ENCODE measurements at places on chromosomes 6 and 20.
A peak's percentile ranks its signal among the peaks of the same experiment; 100 is the strongest.

GRCh38 chr6:24019393-24019792 lies 106.6 kb upstream of the NRSN1 start:
- no peak for DNase-seq

GRCh38 chr6:40550202-40551101 lies 36.7 kb downstream of the LRFN2 start:
- DNase-seq, result no peak

GRCh38 chr20:10074513-10074912 lies 39.7 kb downstream of the ANKEF1 start:
- peak; percentile 18 for DNase-seq

DNA sequence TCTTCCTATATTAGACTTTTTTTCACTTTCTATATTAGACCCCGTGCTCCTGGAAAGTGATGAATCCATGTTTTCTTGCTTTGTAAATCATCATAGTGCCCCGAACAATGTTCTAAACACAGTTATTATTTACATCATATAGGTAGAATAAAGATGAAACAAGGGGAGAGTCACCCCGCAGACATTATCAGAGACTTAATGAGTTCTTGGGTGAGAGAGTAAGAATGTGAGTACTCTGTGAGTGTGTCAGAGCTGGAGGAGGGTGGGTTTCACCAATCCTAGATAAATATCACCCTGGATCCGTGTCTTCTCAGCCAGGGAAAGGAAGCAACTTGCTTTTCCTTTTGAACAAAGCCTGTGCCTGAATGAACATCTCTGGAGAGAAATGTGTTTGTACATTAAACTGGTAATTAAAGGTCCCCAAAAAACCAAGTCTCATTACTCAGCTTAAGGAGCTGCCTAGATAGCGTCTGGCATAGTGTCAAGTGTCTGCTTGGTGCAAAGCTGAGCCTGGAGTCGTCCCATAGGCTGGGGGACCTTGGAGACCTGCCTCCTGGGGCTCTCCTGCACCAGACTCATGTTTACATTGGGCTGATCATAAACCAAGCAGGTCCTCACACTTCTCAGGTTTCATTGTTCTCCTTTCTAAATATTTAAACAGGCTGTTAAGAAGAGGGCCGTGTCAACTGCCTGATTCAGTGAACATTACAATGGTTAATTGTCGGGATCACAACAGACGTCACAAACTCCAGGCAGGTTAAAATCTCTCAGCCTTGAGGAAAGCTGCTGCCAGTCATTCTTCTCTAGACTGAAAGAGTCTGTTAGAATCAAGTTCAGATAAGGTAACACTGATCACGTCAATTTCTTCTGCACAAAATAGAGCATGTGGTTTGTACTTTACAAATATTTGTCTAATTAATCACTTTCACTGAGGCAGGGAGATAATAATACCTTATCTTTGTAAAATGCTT lies 179.7 kb upstream of the MYLIP start:
- DNase-seq, result no peak

- DNase-seq, result no peak
These were observed 18.1 kb upstream of the EPHA7 start for GRCh38 chr6:93437491-93437890.

DNA sequence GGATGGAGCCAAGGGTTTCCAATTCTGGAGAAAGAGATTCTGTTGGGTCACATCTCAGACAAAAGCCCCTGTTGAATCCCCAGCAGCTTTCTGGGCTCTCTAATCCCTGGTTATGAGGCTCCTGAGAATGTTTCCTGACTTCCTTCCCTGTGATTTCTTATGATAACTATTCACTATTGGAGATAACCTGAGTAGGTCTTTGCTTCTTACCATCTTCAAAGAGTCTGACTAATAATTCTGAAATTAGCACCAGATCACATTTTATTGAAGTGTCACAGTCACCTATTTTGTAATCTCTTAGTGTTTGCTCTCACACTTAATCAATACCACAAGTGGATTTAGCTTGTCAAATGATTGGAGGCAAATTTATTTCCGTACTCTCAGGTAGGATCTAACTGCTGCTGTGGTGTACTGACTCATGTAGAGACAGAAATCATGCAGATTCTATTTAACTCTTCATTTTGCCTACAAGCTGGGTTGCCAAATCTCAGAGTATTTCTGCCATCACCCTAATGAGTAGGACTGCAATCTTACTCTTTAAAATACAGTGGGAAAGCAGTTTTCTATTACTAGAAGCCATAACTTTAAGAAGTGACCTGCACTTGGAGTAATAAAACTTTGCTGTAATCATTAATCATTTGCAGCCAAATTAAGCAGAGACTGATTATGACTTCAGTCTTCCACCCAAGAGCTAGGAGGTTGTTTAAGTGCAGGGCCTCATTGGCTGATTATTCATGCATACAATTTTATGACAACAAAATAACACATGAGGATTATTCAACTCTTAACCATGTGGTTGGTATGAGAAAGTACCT lies 422.1 kb downstream of the EPM2A start:
- no peak for DNase-seq

DNA sequence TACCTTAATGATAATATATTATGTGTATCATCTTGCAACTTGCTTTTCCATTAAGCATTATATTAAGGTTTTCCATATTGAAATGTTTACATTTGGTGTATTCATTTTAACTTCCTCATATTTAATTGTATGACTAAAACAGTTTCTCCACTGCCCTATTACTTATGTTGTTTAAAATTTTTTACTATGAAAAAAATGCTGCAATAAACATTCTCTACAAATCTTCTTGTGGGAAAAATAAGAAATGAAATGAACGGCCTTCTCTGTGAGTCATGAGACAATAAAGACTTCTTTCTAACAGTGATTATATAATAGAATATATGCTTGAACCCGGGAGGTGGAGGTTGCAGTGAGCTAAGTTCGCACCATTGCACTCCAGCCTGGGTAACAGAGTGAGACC lies 25.5 kb downstream of the FASTKD5 start:
- no peak for DNase-seq

GRCh38 chr6:158595223-158595622 lies 35.3 kb downstream of the TMEM181 start:
- DNase-seq, result no peak

DNA sequence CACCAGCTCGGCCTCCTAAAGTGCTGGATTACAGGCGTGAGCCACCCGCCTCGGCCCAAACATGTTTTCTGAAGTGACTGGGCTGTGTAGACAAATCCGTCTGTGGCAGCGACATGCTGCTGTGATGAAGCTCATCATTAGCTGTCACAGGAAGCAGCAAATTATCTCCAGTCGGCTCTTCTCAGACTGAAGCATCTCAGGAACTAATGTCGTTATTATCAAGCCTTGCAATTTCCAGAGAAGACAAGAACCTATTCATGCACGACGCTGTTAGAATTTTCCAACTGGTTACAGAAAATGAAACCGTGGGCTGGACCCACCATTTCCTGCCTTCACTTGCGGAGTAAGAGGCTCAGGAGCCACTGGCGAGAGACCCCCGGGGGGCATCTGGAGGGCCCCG lies 17.1 kb upstream of the NTSR1 start:
- no peak for DNase-seq

DNA sequence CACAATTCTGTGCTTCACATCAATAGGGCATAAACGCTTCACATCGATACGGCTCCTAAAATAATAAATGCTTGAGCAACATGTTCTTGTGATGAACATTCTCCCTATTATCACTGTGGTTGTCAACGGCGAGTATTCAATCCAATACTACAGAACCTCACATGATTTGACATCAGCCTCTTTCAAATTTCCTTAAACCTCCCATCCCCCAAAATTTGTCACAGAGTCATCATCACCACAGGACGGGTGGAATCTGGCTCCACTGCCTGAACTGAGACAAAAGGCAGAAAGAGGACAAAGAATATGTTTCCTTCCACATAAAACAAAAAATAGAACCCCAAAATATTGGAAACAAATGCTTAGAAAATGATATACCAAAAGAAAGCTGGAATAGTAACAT lies 7.3 kb downstream of the THEMIS start:
- DNase-seq, result no peak

DNA sequence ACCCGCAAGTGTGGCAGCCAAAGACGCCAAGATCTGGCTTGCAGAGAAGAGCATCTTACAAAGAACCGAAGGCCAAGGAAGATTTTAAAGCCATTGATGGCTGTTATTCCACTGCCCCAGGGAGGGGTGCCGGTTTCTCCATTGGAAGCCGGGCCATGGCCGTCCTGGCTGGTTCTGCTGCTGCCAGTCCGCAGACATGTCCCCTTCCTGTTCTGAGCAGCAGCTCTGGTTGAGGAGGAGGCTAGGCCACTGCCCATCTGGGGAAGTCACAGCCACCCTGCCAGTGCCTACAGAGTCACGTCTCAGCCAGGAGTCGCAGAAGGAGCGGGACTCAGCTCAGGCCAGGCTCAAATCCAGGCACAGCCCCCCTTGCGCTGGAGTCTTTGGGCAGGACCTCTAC lies 42.6 kb upstream of the MRGBP start:
- DNase-seq, result no peak

DNA sequence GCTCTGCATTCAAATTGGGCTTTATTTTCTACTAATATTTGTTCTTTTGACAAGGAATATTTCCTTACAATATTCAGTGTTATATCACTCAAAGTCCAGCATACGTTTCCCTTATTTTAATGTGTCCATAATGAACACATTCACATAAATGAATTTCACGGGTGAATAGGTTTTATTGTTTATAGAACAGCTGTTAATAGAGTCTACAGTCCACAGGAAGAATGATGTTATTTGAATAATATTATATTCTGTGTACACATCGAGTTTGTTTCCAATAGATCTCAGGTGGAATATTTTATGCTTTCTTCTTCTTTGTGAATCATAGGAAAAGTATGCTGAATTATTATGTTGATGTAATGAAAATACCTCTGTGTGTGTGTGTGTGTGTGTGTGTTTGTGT lies 582.4 kb downstream of the CDH26 start:
- DNase-seq, result no peak

DNA sequence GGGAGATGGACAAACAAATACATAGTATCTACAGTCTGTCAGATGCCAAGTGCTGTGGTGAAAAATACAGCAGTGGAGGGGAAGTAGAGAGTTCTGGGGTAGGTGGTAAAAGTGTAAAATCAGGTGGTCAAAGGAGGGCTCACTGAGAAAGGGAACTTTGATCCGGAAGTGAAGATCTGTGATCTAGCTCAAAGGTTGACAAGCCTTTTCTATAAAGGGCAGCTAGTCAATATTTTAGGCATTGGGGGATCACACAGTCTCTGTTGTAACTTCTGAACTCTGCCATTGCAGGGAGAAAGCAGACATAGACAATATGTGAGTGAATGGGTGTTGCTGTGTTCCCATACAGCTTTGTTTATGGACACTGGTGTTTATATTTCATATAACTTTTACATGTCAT lies 38.6 kb downstream of the SH3BGRL2 start:
- no peak for DNase-seq

GRCh38 chr6:75458895-75459294 lies 34.7 kb downstream of the FILIP1 start:
- DNase-seq, result no peak

- DNase-seq, result no peak
These were observed 29.8 kb downstream of the TENT5A start for GRCh38 chr6:81722506-81723223.

GRCh38 chr6:125031385-125031784 lies 69.1 kb downstream of the RNF217 start:
- no peak for DNase-seq

- no peak for DNase-seq
These were observed 89.1 kb upstream of the PCSK2 start for GRCh38 chr20:17137692-17138091.

- no peak for DNase-seq
These were observed 39.6 kb downstream of the ESR1 start for GRCh38 chr6:151847064-151847463.

DNA sequence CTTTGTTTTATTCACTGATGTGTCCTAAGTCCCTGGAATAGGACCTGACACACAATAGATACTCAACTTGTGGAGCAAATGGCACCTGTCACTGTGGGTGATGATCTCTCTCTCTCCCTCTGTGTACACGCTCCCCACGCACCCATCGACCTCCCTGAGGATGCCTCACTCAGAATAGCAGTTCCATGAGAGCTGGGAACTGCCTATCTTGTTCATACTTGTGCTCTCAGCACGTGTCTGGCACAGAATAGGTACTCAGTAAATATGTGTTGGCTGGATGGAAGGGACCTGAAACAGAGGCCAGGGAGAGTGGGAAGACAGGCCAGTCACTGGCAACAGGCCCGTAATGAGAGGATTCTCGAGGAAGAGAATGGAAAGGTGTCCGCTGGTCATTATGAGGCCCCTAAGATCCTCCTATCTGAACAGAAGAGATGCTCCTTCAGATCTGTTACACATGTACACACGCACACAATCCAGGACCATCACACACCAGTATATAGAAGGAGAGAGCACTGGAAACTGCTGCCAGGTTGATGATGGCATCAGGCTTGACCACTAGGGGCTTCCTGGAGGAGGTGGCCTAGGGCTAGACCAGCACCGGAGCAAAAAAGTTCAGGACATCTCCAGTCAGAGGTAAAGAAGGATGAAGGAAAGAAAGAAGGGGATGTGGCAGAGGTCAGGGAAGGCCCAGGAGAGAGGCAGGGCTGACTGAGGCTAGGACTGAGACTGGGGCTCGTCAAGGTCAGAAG lies 30.9 kb downstream of the VEGFA start:
- DNase-seq, result no peak

GRCh38 chr6:13538084-13538483 lies 36.3 kb upstream of the SIRT5 start:
- no peak for DNase-seq

DNA sequence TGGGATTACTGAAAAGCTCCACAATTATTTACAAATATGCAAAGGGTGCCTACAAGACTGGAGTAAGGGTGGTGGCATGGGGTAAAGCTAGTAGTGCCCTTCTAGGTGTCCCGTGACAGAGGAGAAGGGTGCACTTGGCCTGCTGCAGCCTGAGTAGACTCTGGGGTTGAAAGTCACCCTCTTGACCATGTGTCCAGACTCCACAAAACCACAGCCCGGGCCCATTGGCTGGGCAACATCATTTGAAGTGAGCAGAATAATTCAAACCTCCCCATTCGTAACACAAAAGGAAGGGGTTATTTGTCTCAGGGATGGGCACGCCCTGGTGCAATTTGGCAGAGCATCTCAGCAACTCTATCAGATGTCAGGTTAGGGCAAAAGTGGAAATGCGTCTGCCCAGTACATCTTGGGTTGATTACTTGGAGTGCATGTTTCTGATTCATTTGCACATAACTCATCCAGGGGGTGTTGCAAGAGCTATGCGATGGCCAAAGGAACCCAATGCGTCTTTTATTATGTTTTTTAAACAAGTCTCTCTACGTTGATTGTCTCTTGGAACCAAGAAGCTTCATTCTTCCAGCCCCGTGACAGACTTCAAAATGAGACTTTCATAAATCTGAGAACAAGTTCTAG lies 56.7 kb downstream of the ISM1 start:
- DNase-seq, result peak; percentile 65

All from tibial nerve (tissue), 4 donors.